ENCODE measurements at places on chromosomes 3 and 15. TPM values are rescaled to one million over a fixed set of nuclear protein-coding genes. Genes with fewer than 3 reads are reported as not detected.
A peak's percentile ranks its signal among the peaks of the same experiment; 100 is the strongest.

DNA sequence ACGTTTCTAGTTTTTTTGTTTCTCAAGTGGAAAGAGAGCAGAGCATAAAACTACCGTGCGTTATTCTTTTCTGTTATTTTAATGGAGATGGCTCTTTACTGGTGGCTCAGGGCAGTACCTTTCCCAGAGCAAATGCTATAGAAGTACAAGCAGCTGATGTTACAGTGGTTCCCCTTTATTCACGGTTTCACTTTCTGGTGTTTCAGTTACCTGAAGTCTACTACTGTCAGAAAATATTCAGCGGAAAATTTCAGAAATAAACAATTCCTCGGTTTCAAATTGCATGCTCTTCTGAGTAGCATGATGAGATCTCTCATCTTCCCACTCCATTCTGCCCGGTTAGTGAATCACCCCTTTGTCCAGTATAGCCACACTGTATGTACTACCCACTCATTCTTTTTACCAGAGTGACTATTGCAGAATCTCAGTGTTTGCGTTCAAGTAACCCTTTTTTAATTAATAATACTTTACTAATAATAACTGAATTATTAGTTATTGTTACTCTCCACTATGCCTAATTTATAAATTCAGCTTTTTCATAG is 597.5 kb upstream of the ROBO2 start:
- H3K27me3 ChIP-seq = no peaks in the 10 kb centered on the region
- H3K36me3 ChIP-seq = no peaks in the 10 kb centered on the region
- no peak overlapping the region for H3K27ac ChIP-seq

The CADPS gene
- total RNA-seq = 4.6 TPM

DNA sequence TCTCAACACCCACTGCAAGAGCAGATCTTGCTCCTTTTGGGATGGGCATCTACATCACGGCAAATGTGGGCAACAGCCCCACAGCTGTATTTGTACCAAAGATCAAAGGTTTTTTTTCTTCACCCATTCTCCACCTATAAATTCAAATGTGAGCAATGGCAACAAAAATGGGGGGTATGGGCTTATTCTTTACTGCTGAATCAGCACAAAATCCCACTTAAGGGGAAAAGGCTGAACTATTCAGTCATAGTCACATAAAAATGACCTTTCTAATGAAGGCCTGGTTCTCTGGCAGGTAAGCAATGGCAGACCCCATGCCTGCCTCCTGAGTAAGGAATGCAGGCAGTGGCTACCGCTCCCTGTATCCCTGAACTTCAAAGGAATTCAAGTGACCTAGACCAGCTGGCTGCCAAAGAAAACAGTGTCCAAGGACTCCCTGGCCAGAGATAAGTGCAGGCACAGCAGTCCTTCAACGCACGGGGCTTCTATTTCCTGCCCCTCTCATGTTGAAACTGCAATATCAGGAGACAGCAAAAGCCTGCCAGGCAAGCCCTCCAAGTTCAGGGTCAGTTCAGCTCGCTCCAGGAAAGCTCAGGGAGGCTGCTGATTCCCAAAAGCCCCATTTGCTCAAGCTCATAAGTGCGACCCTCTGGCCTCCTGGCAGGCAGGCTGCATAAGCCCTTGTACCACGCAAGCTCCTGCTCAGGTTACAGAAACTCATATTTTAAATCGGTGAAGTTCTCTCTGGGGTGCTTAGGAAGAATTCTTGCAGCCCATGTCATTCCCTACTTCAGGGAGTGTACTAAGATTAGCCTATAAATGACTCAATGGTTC is 134.1 kb downstream of the PDZRN3 start:
- DNase-seq = no peak
- H3K4me3 ChIP-seq = no peak overlapping the region
- no peaks in the 10 kb centered on the region for H3K36me3 ChIP-seq
- peaks cover 22% of the 10 kb centered on the region for H3K4me1 ChIP-seq
- H3K27ac ChIP-seq = no peak overlapping the region
- no peaks in the 10 kb centered on the region for H3K27me3 ChIP-seq

GRCh38 chr3:123104550-123104949 is 37.7 kb downstream of the PDIA5 start:
- no peaks in the 10 kb centered on the region for H3K4me1 ChIP-seq
- peaks cover 20% of the 10 kb centered on the region for H3K36me3 ChIP-seq
- no peak for DNase-seq
- H3K27ac ChIP-seq = no peak overlapping the region

DNA sequence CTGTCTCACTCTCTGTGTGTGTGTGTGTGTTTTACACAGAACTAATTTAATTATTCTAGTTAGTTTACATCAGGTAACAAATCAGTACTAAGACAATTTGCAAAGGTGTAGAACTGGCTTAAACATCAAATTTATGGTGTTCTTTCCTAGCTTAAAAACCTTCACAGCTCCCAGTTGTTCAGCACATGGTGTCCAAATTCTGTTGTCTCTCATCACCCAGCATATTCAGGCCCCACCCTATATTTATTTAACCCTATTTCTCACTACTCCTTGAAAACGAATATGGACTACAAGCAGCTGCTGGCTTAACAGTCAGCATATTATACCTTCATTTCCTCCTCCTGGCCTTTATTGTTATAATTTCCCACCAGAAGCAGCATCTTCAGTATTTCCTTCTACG is 1.2 kb downstream of the IL20RB start:
- H3K36me3 ChIP-seq = no peaks in the 10 kb centered on the region
- no peak for DNase-seq
- H3K27ac ChIP-seq = no peak overlapping the region
- no peaks in the 10 kb centered on the region for H3K4me1 ChIP-seq
- H3K27me3 ChIP-seq = no peaks in the 10 kb centered on the region
- no peak overlapping the region for H3K4me3 ChIP-seq

The GPR149 gene
- total RNA-seq = not detected

- H3K4me1 ChIP-seq = no peaks in the 10 kb centered on the region
- no peaks in the 10 kb centered on the region for H3K36me3 ChIP-seq
- H3K4me3 ChIP-seq = no peak overlapping the region
- no peaks in the 10 kb centered on the region for H3K27me3 ChIP-seq
- DNase-seq = no peak
- H3K27ac ChIP-seq = no peak overlapping the region
Measured at GRCh38 chr15:36501063-36501678, 78.3 kb upstream of the CDIN1 start.

The TM4SF1 gene
- 21.3 TPM for total RNA-seq

The XYLB gene
- 13.9 TPM for total RNA-seq

- H3K27ac ChIP-seq = no peak overlapping the region
- no peak overlapping the region for H3K4me3 ChIP-seq
- H3K27me3 ChIP-seq = no peaks in the 10 kb centered on the region
- no peak for DNase-seq
Measured at GRCh38 chr15:65540314-65540713, 10.1 kb downstream of the HACD3 start.

GRCh38 chr3:99639579-99639978 is 1.2 kb downstream of the COL8A1 start:
- H3K27ac ChIP-seq = peak overlapping the region; percentile 78
- no peak for DNase-seq
- H3K36me3 ChIP-seq = no peaks in the 10 kb centered on the region
- H3K27me3 ChIP-seq = peaks cover 48% of the 10 kb centered on the region

GRCh38 chr3:177396733-177397132 is 199.5 kb upstream of the TBL1XR1 start:
- no peaks in the 10 kb centered on the region for H3K27me3 ChIP-seq
- no peak overlapping the region for H3K27ac ChIP-seq
- H3K4me1 ChIP-seq = no peaks in the 10 kb centered on the region
- no peak overlapping the region for H3K4me3 ChIP-seq
- no peak for DNase-seq
- H3K36me3 ChIP-seq = no peaks in the 10 kb centered on the region

DNA sequence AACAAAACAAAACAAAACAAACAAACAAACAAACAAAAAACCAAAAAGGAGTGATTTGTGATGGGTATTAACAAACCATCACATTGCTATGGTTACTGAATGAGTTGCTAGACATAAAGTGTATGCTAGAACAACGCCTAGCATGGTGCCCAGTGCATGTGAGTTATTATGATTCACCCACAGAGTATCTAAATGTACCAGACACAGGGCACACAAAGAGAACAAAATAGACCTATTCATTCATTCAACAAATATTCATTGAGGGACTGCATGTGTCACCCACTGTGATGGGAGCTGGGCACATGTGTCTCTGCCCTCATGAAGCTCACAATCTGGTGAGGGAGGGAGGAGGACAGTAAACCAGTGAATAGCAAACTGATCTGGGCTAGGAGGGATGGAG is 11.6 kb upstream of the ACAN start:
- H3K27ac ChIP-seq = no peak overlapping the region
- DNase-seq = no peak
- H3K27me3 ChIP-seq = peaks cover 23% of the 10 kb centered on the region
- no peaks in the 10 kb centered on the region for H3K36me3 ChIP-seq
- H3K4me3 ChIP-seq = no peak overlapping the region

The RLBP1 gene
- total RNA-seq = not detected

GRCh38 chr15:29090617-29091466 is 178.8 kb downstream of the NSMCE3 start:
- no peaks in the 10 kb centered on the region for H3K27me3 ChIP-seq
- H3K36me3 ChIP-seq = no peaks in the 10 kb centered on the region
- no peak overlapping the region for H3K4me3 ChIP-seq
- no peak for DNase-seq
- no peak overlapping the region for H3K27ac ChIP-seq

DNA sequence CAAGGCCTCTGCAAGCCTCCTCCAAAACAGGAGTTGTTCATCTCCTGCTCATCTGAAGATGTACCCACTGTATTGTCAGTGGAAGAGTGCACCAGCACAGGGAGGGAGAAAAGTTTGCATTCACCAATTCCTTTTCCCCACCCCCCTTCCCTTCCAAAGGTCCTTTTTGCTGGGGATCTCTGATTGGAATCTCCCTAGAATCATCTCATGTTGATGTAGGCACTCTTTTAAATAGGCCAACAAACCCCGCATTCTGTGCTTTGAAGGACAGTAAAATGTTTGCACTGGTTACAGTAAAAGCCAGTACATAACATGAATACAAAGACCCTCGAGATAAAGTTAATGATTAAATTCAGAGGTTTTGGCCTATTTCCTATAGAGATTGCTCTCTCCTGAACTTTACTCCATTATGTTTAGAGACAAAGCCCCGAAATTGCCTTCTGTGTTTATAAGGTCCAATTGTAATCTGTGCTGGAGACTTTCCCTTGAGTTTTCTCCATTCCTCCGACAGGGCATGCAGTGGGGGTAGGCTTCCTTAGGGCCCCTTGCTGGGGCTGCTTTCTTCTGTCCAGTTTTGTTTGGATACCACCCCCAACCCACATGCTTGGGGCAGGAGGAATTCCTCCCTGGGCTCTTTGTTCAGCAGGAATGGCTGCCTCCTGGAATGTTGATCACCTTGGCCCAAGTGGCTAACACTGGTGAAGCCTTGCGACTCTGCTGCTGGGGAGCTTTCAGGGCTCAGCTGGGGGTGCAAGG is 22.5 kb downstream of the TRIM71 start:
- no peaks in the 10 kb centered on the region for H3K4me1 ChIP-seq
- no peak for DNase-seq
- H3K27ac ChIP-seq = no peak overlapping the region
- no peaks in the 10 kb centered on the region for H3K27me3 ChIP-seq
- H3K4me3 ChIP-seq = no peak overlapping the region
- no peaks in the 10 kb centered on the region for H3K36me3 ChIP-seq

DNA sequence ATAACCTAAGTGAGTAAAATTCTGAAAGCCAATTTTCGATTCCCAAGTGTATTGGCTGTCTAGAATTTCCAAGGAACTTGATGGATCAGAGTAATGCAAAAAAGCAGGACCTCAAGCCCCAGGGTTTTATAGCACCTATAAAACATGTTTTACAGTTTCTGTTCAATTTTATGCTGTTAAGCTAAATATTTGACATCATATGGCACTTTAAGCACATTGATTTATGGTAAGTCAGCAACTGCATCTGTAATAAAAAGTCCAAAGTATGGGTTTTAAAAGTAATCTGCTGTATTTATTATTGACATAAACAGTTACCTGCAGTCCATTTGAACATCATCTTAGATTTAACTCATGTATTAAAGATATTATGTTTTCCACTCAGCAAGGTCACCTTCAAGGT is 20.0 kb upstream of the MFSD1 start:
- H3K27ac ChIP-seq = no peak overlapping the region
- no peak for DNase-seq
- H3K36me3 ChIP-seq = no peaks in the 10 kb centered on the region
- no peaks in the 10 kb centered on the region for H3K27me3 ChIP-seq
- no peak overlapping the region for H3K4me3 ChIP-seq

GRCh38 chr15:64695561-64695992 is 79.8 kb downstream of the RBPMS2 start:
- H3K27me3 ChIP-seq = no peaks in the 10 kb centered on the region
- no peaks in the 10 kb centered on the region for H3K36me3 ChIP-seq
- DNase-seq = peak; percentile 26
- peaks cover 33% of the 10 kb centered on the region for H3K4me1 ChIP-seq
- H3K27ac ChIP-seq = peak overlapping the region; percentile 56

DNA sequence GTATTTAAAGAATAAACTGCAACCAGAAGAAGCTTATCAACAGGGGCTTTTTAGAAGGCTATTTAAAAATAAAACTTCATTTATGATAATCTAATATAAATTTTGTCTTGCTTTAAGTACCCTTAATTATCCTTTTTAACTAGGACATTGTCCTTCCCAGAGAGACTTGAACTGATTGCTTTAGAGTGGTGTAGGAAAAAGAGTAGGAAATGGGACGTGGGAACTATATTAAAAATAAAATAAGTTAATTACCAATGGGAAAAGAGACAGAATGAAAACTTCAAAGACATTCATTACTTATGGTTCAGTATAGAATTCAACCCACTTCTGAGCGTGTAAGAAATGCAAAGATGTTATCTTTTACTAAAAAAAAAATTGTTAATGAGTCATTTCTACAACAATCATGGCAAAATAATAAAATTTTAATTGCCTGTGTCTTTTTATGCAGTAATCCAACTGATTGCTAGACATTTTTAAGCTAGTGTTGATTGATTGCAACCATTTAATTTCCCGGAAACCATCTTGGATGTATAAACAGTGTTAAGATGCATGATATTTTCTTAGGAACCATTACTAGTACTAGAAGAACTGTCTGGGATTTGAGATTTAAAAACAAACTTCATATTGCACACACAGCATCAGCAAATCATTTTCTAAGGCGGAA is 298.8 kb upstream of the UMPS start:
- no peak overlapping the region for H3K27ac ChIP-seq
- no peak overlapping the region for H3K4me3 ChIP-seq
- H3K36me3 ChIP-seq = no peaks in the 10 kb centered on the region
- H3K4me1 ChIP-seq = no peaks in the 10 kb centered on the region
- H3K27me3 ChIP-seq = no peaks in the 10 kb centered on the region

The ECT2 gene
- 4.1 TPM for total RNA-seq

DNA sequence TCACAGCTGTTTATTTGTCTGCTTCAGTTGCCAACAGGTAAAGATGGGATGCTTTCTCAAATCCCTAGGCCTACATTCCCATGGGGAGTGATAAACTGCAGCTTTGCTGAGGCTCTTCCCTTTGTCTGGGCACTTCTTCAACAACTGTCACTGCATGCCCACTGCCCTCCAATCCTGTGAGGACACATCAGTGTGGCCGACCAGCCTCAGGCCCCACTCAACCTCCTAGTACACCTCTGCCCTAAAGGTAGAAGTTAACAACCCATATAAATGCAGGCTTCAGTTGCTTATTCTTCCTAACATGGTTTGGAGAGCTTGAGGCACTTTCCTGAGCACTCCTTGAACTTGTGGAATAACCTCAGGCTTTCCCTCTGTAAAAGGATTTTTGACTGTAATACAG is 49.6 kb downstream of the ROPN1B start:
- H3K27me3 ChIP-seq = no peaks in the 10 kb centered on the region
- no peaks in the 10 kb centered on the region for H3K4me1 ChIP-seq
- no peak for DNase-seq
- H3K36me3 ChIP-seq = no peaks in the 10 kb centered on the region

GRCh38 chr3:52986049-52986448 is 59.8 kb downstream of the SFMBT1 start:
- no peaks in the 10 kb centered on the region for H3K27me3 ChIP-seq
- H3K4me1 ChIP-seq = no peaks in the 10 kb centered on the region
- DNase-seq = no peak
- no peak overlapping the region for H3K4me3 ChIP-seq
- no peak overlapping the region for H3K27ac ChIP-seq
- no peaks in the 10 kb centered on the region for H3K36me3 ChIP-seq

The SLC28A2 gene
- total RNA-seq = 7.6 TPM
